Effector CD4-positive, alpha-beta T cell (primary cell): ENCODE measurements at places on chromosomes 7 and 10.

GRCh38 chr7:50805447-50806125, 22.9 kb upstream of the GRB10 start:
- no peak for DNase-seq

- DNase-seq, result no peak
These were observed 176.7 kb upstream of the ZNF32 start for GRCh38 chr10:43825421-43825820.

DNA sequence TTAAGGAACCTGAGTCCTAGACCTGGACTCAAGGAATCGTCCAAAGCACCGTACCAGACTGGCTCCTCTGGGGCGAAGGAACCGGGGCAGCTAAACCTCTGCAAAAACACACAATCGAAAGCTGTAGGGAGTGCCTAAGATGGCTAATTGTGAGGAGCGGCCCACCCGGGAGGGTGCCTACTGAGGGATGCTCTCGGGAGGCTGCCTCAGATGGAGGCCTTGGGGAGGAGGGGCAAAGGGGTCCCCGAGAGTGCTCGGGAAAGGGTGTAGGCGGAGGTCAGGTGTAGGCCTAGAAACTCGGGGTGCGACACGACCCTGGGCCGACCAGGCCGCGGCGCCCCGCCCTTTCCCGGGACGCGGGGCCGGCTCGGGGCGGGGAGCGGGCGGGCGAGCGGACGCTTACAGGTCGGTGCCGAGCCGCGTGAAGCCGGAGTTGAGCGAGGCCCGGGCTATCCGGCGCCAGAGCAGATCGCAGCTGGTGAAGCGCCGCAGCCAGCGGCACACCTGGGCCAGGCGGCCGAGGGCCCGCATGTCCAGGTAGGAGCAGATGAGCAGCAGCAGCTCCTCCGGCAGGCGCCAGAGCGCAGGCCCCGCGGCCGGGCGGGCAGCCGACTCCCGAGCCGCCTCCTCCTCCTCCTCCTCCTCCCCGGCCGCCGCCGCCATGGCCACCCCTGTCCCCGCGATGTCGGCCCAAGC, 844 bp downstream of the FBXW4 start:
- DNase-seq, result peak; percentile 51

GRCh38 chr7:98168904-98169621, 42.2 kb upstream of the BHLHA15 start:
- no peak for DNase-seq

- no peak for DNase-seq
These were observed 71.7 kb downstream of the MAP3K8 start for GRCh38 chr10:30505543-30506298.

- no peak for DNase-seq
These were observed 34.5 kb downstream of the PPP2R2D start for GRCh38 chr10:131935260-131935659.

- DNase-seq, result no peak
These were observed 207.0 kb upstream of the CXCL12 start for GRCh38 chr10:44591911-44592310.

GRCh38 chr10:3861795-3862194, 76.8 kb upstream of the KLF6 start:
- DNase-seq, result no peak

GRCh38 chr10:90180886-90181691, 479.7 kb downstream of the KIF20B start:
- no peak for DNase-seq

DNA sequence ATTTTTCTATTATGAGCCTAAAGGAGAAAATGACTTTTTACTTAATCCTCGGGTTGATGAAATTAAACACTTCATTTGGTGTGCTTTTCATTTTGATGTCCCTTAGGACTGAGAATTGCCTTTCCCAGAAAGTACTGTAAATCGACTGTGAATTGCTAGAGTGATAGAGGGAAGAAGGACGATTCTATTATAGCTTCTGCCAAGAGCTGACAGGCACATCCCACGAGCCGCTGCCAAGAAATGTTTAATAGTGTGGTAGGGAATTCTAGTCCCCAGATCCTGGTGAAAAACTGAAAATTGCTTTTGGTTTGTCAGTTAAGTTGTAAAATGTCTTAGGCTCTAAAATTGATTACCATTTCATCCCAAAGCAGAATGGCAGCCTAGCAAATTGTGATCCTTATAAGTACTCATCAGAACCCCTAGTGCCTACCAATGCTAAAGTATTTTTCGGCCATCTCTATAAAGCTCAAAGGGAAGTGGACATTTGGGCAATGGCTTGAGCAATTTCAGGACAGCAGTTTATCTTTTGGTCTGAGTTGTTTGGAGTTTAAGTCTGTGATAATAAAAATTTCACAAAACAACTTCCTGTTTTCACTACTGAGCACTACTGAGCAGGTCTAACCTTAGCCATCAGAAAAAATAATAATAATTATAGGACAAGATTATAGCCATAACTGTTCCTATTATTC, 44.6 kb upstream of the HYCC1 start:
- no peak for DNase-seq

DNA sequence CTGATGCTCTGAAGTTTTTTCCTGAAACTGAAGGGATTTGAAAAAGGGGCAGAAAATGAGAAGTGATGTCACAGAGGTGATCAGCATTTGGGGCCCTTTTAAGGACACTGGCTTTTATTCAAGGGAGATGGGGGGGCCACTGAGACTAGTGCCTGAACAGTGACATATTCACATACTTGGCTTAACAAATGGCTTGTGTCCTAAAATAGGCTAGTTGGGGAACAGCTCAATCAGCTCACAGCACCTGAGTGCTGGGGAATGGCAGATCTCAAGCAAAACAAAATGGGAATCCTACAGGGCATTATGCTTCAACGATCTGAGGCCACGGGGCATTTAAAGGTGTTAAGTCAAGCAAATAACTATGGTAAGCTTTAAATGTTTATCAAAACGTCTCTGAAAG, 90.1 kb downstream of the UBE2H start:
- DNase-seq, result no peak

GRCh38 chr7:123682690-123683089, 27.0 kb downstream of the LMOD2 start:
- no peak for DNase-seq

- DNase-seq, result no peak
These were observed 137.4 kb downstream of the TNS3 start for GRCh38 chr7:47444376-47445098.

DNA sequence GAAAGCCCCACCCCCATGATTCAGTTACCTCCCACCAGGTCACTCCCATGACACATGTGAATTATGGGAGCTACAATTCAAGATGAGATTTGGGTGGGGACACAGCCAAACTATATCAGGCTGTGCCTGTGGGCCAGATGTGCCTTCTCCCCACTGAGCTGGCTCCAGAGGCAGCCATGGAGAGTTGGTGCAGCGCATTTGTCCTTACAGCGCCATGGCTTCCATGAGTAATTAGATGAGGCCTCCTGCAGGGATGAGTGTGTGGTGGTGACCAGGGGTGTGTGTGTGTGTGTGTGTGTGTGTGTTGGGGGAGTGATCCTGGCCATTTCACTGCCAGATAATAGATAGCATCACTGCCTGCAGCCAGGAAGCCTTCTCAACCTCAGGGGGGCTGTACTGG, 94.6 kb downstream of the FANK1 start:
- DNase-seq, result no peak

DNA sequence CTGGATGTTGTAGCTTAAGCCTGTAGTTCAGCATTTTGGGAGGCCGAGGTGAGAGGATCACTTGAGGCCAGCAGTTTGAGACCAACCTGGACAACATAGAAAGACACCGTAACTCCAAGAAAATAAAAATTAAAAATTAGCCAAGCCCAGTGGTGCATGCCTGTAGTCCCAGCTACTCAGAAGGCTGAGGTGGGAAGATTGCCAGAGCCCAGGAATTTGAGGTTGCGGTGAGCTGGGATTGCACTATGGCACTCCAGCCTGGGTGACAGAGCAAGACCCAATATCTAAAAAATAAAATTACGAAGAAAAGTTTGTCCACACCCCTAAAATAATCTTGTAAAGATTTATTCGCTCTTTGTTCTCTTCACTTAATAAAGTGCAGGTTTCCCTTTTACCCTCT, 951.0 kb downstream of the TYW1 start:
- DNase-seq, result no peak

- DNase-seq, result no peak
These were observed 657.8 kb upstream of the PHF14 start for GRCh38 chr7:10315881-10316280.

- no peak for DNase-seq
These were observed 64.4 kb downstream of the ENO4 start for GRCh38 chr10:116913695-116914094.

DNA sequence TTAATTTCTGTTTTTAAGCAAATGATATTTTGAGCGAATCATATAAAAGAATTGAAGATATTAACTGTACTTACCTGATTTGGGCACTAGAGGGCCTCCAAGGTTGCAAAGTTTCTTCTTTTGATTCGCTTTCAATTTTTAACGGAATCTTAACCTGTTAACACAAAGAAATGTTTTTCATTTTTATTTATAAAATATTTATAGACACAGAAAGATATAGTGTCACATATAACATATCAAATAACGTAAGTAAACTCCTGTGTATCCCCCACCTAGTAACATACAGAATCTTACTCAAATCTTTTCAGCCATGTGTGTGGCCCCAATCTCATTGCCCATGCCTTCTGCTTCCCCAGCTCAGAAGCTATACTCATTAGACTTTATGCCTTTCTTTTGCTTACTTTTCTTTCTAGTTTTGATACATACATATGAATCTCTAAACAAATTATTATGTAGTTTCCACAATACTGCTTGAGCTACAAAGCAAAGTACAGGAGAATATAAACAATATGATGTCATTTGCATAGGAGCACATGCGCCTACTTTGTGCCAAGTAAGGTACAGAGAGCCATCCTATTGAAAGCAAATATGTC, 49.5 kb upstream of the ZPBP start:
- DNase-seq, result peak; percentile 34

DNA sequence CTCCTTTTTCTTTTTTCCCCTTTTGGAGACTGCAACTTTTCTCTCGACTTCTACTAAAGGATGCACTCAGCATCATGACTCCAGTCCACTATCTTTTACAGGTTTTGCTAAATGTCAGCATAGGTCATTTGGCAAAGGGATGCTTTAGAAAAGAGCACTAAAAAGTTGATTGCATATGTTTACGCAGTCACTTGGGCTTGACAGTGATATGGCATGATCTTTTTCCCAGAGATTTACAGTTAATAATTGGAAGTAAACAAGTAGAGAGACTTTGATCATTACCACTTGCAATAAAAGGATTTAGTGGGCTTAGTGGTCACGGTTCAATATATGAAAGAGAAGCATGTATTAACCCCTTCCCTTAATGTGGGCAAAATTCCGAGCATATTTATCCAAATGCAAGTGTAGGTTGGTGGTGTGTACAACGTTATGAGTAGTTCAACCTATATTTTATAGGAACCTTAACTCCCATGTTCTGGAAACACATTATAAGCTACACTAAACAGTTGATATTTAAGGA, 1.8 kb downstream of the BMI1 start:
- no peak for DNase-seq

- DNase-seq, result no peak
These were observed 709.7 kb downstream of the CNTNAP2 start for GRCh38 chr7:146826329-146826728.

GRCh38 chr7:67401492-67401891, 404.9 kb downstream of the TYW1 start:
- DNase-seq, result no peak

- no peak for DNase-seq
These were observed 363.9 kb upstream of the MGMT start for GRCh38 chr10:129102906-129103693.

DNA sequence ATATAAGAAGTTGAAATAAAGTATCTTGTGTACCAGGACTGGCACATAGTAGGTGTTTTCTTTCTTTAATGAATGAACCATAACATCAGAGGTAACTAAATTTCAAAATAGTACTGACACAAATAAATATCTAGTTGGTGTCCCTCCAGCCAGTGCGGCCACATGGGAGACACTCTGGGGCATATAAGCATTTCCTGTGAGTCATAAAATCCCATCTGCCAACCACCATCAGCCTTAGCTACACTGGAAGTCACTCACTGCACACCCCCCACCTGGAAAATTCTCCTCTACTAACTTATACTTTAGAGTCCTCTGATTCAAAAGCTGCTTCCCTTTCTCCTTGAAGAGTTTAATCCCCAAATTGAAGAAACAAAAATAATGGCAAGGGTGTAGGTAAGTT, 32.5 kb downstream of the DYDC1 start:
- no peak for DNase-seq

DNA sequence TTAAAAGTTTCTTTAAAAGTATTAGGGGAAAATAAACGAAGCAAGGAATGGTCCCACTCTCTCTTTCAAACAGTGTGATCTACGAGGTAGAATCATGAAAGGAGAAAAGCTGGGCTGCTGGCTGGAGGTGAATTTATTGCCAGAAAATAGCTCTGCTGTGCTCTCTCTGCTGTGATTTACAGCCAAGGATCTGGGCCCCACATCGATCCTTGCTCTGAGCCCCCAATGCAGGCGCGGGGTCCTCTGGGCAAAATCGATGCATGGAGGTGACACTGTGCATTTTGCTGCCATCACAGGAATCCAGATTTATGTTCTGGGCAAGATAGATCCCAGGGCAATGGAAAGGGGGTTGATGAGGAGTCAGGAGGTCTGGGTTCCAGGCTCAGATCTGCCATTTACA, 91.0 kb upstream of the GPR26 start:
- DNase-seq, result no peak

DNA sequence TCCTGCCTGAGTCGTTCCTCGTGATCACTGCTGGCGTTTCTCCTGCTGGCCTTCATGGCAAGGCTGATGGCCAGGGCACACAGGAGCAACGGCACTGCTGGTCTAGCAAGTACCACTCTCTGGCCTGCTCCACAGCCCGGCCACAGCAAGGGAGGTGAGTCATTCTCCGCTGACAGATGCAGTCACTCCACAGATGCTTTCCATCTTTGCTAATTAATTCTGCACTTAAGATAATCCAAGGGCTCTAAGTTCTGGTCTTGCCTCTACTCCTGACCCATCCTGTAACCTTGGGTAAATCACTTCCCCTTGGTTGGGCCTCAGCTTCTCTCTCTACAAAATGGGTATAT, 244.4 kb downstream of the RPS24 start:
- DNase-seq, result no peak

DNA sequence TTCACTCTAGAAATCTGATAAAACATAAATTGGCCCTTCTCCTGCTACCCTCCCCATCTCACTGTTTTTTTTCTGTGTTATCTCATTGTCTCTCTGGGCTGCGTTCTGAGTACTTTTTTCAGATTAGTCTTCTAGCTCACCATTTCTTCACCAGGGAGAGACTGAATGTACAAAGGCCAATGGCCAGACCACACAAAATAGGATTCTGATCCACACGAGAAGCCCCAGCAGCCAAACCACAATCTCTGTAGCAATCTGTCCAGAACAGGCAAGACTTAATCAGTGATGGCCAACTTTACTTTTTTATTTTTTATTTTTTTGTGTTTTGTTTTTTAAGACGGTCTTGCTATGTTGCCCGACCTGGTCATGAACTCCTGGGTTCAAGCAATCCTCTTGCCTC, 55.9 kb upstream of the PAPSS2 start:
- no peak for DNase-seq

DNA sequence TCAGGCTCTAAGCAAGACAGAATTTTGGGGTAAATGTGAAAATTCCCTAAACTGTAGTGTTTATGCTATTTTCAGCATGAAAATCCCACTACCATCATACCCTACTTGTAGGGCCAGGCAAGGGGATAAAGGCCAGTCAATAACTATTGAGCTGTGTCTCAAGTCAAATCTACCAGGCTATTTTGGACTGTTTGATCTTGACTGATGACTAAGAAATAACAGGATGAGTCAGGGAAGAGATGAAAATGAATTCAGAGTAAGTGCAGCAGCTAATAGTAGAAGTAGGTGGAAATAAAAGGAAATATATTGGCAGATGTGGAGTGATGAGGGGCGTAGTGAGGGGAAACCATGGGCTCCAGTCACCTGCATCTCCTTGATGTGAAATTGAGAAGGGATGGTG, 225.8 kb upstream of the PHYHIPL start:
- DNase-seq, result no peak
